ENCODE measurements at places on chromosomes 2 and 18. TPM values are rescaled to one million over a fixed set of nuclear protein-coding genes. Genes with fewer than 3 reads are reported as not detected.

The TMEM247 gene
- total RNA-seq, result not detected

The CCDC148 gene
- 0.56 TPM for total RNA-seq

GRCh38 chr2:7016148-7016547 is 98.9 kb downstream of the RNF144A start:
- no peak for DNase-seq

DNA sequence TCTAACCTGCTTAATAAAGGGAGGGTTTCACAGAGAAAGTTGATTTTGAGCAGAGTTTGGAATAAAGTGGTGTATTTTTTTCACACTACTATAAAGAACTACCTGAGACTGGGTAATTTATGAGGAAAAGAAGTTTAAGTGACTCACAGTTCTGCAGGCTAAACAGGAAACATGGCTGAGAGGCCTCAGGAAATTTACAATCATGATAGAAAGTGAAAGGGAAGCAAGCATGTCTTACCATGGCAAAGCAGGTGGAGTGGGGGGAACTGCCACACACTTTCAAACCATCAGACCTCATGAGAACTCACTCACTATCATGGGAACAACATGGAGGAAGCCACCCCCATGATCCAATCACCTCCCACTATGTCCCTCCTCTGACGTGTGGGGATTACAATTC is 546.7 kb downstream of the EPHA4 start:
- no peak for DNase-seq

DNA sequence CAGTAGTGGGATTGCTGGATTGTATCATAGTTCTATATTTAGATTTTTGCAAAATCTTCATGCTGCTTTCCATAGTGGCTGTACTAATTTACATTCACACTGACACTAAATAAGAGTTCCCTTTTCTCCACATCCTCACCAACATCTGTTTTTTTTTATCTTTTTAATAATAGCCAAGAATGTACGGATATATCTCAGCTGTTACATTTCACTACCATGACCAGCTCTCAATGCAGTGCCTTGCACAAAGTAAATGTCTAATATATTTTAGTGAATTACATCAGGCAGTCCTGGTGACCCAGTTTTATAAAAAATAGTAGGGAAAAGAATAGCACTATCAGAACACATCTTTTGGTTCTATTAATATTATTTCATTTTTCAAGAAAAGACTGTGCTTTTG is 161.8 kb downstream of the LNPK start:
- DNase-seq, result no peak

- no peak for DNase-seq
Measured at GRCh38 chr18:29157057-29157780, 980.3 kb upstream of the CDH2 start.

GRCh38 chr2:127599211-127599610 is 46.7 kb upstream of the GPR17 start:
- peak; percentile 14 for DNase-seq

GRCh38 chr2:169137924-169138323 is 68.6 kb downstream of the DHRS9 start:
- no peak for DNase-seq

GRCh38 chr2:62501794-62502500 is 4.0 kb downstream of the TMEM17 start:
- peak; percentile 87 for DNase-seq

GRCh38 chr18:35027206-35027605 is 14.0 kb upstream of the MAPRE2 start:
- DNase-seq, result no peak

DNA sequence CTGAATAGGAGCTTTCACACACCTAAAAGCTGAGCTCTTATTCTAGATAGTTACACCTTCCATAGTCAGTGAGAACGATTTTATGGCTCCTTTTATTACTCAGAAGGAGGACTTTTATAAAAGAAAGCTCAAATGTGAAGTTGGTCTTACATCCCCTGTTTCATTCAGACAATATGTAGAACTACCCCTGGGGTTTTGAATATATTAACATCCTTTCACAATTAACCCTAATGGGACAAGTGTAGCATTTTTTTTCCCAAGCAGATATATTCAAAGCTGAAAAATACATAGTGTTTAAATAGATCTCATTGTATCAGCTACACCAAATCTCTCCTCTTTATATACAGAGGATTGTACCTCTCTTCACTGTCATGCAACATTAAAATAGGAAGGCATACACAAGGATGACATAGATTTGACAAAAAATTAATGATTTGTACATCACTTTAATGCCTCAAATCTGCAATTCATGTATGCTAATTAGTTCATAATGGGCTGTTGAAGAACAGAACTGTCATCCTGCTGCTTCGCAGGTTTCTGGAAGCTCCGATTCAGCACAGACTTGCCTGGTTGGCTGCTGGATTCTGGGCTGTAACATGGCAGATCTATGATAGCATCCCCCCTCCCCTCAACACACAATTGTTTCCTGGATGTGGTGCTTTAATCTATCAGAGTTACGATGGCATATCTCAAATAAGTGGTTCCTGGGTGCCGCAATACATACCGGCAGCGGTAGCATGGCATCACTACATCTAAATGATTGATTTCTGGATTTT is 129.7 kb upstream of the PARD3B start:
- DNase-seq, result no peak

DNA sequence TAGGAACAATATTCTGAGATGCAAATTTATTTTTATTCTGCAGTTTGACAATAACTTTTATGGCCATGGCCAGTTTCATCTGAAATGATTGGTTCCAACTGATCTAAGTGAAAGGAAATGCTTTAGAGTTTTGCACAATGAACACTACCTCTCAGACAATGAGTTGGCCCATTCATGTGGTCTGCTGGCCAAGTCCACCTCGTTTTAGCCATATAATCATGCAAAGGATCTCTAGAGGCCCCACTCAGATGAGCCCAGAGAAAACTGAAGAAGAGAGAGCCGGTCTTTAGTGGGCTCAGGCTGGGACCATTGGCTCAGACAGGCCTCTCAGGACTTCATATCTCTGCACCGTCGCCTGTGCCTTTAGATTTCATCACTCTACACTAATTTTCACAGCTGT is 254.7 kb downstream of the MREG start:
- peak; percentile 55 for DNase-seq

DNA sequence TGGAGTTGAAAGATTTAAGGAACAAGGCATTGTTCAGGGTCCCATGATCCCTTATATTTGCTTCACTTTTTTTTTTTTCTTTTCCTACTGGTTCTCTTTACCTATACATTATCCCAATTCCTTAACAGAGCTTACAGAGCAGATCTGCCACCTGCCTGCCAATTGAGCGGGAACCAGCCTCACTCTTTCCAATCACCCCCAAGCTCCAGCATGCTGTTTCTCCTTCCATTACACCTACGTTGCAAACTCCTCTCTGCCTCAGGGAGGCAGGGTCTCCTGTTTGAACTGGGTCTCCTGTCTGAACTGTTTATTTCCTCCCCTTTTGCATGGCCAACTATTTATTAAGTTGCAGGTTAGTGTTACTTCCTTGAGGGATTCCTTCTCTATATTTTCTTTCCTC is 77.2 kb upstream of the SLC38A11 start:
- no peak for DNase-seq

- DNase-seq, result no peak
Measured at GRCh38 chr2:98793897-98794830, 63.2 kb upstream of the MGAT4A start.

Measured in IMR-90 (cell line).